T-helper 2 cell treated with Interferon-gamma antibody and Interleukin-4, amounts not matched to agents 5 μg/mL and 100 μg/mL, for 36 hours (primary cell): ENCODE measurements at places on chromosomes 2 and 18.

DNA sequence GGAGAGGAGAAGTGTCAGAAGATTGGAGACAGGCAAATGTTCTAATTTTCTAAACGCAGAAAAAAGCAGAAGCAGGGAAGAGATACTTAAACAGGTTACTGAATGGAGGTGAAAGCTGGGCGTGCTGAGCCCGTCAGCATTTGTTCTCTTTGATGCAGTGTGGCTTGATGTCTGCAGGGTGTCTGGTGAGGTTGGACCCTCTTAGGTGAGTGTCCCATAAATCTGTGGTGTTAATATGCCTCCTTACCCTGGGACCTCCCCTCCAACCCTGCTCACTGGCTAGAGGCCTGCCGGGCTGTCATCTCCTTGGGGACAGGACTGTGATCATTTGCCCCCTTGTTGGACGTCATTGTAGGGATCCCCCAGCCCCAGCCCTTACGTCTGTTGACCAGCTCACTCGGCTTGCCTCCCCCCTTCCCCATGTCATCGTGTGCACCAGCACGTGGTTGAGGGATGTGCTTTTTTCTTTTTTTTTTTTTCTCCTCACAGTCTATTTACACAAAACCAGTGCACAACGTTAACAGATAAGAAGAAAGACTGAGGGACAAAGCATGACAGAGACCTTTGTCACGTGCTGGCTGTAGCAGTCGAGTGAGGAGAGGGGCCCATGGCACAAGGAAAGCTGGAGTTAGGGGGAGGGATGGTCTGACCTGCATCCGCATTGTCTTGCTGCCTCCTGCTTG is 56.4 kb downstream of the NCK2 start:
- DNase-seq, result no peak

DNA sequence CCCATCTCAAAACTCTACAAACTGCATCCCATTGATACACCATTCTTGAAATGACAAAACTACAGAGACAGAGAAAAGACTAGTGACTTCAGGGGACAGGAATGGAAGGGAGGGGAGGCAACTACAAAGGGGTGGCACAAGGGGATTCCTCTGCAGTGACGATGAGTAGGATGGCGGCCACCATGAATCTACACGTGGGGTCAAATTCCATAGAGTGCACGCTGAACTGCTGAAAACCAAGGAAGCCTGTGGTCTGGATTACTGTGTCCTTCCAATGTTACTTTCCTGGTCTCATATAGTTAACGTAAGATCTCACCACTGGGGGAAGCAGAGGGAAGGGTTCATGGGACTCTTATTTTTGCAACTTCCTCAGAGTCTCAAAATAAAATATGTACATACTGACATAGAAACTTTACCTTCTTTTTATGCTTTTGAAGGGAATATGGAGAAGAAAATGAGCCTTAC is 23.6 kb downstream of the COX7A2L start:
- DNase-seq, result no peak

DNA sequence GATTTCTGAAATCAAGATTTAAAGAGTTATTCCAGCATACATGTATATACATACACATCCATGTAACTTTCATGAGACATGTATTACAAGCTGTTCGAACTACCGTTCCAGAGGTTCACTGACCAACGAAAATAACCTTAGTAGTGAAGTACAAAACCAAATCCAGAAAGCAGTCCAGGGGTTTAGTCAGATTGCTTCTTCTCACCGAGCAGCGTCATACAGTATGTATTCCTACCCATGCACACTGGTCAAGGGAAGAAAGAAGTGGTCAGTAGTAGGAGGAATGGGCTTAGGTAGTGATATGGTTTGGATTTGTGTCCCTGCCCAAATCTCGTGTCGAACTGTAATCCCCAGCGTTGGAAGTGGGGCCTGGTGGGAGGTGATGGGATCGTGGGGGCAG is 45.3 kb downstream of the E2F6 start:
- DNase-seq, result no peak

DNA sequence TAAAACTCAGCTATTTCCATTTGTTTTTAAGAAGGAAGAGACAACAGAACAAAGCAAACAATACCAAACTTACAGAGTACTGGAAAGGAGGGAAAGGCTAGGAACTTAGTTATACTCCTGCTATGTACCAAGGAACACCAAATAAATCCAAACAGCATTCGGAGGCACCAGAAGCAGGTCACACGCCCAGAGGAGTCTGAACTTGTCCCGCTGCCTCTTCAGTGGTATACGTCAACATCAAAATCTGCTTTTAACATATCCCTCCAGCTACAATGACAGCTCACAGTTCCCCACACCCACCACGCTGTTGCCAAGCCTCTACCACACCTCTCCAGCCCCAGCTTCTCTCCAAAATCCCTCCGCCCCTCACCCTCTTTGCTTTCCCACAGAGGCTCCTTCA is 17.3 kb downstream of the C2orf76 start:
- DNase-seq, result no peak

DNA sequence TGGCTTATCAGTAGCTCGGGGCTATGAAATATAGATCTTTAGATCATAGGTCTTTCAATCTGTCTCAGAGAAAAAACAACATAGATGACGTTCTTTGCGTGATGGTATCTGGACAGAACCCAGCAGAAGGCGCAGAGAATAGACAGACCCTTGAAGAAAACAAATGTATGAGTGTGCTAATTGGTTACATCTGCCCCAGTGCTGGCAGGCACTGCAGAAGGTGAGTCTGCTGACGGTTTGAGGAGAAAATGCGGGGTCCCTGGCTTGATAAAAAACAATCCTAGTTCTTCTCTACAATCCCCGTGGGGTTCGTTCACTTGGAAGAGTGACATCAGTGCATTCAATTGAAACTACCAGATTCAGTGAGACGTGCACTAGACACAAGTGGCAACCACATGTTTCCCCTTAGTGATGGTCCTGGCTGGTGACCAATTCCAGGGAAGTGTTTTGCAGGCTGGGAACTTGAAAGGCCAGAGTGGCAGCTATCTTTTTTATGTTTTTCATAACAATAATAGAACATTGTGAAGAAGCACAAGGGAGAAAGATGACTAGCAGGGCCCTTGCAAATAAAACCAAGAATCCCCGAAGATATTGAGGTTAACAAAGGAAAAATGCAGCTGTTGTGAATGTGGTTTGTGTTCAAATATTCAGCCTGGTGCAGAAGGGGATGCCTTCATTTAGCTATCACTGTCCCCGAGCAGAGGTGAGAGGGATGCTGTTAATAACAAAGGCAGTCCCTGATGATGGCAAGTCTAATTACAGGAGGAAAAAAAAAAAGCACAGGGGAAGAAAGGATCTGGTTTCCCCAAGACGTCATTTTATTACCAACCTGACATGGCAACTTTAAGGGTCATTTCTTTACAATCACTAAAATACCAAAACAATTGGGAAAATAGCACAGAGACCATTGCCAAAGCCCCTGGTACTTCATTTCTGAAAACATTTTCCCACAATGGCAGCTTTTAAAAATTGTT is 337.6 kb upstream of the FIGN start:
- DNase-seq, result no peak

DNA sequence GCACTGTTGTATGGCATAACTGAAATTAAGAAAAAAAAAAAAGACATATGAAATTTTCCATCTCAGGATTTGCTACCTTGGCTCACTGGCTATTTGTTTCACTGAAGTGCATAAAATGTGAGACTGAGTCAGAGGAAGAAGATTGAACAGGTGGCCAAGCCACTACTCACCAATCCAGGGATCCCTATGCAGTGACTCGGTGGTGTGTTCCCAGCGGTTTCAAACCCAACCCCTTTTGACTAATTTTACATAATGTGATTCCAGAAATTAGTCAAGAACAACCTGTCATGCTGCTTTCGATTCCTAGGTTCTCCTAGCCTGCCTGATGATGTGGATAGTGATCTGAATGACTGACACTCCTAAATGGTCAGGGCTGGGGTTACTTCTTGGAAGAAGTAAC is 77.3 kb downstream of the KLHL14 start:
- no peak for DNase-seq

DNA sequence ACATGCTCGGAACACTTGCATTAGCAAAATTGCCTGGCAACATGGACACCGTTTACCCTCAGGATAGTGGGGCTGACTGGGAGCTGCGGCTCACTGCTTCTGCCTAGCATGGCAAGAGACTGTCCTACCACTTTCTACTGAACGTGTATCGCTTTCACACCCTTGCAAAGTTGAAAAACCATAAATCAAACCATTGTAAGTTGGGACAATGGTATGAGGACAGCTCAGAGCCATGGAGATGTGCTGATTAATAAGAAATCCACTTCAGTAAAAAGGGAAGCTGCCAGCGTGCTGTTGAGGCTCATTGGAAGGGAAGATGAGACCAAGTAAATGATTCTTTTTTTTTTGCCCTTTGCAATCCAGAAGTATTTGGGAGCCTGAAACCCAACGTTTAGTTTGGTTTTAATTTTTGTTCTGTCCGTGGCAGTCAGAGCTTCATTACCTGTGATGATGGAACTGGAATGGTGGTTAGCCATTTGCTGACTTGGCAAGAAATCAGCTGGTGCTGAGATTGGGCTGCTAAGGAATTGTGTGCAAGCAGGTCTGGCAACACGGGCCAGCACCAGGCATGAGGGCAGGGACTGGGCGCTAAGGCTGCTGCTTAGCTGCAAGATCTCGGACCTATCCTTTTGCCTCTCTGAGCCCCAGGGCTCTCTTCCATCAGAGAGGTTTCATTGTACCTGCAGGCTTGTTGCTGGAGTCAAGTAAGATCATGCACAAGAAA is 75.5 kb upstream of the HS6ST1 start:
- DNase-seq, result no peak

- DNase-seq, result no peak
Observed at GRCh38 chr2:1049691-1050090, 99.0 kb downstream of the SNTG2 start.

DNA sequence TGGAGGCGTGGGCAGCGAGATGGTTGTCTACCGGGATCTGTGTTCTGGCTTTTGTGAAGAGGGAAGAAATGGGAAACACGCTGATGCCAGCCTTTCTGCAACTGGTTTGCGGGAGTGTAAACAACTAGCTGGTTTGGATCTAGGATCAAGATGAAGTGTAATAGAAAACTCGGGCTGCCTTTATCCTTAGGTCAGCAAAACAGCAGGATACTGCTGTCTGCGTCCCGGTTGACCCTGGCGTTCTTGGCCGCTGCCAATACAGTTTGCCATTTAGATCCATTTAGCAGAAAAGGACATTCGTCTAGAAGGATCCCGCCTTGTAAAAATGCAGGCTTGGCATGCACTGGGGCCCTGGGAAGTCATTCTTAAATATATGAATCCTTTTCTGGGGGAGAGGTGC is 42.0 kb downstream of the RAB31 start:
- no peak for DNase-seq

DNA sequence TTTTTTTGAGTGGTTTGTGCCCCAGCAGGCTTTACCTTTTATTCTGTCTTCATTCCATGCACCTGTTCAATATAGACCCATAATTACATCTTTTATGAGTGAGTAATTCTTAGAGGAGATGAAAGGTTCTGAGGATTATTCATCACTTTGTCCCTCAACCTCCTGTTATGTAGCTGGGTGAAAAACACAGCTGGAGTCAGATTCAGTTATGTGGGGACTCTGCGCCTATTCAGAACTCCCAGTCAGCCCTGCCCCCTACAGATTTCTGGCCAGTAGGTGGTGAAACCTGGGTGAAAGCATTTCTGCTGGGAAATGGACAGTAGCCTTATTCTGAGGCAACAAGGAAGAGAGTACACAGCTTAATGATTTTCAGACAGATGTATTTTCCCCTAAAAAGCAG is 107.8 kb downstream of the MGAT5 start:
- no peak for DNase-seq

GRCh38 chr2:195820373-195820772 is 163.3 kb downstream of the SLC39A10 start:
- DNase-seq, result no peak

DNA sequence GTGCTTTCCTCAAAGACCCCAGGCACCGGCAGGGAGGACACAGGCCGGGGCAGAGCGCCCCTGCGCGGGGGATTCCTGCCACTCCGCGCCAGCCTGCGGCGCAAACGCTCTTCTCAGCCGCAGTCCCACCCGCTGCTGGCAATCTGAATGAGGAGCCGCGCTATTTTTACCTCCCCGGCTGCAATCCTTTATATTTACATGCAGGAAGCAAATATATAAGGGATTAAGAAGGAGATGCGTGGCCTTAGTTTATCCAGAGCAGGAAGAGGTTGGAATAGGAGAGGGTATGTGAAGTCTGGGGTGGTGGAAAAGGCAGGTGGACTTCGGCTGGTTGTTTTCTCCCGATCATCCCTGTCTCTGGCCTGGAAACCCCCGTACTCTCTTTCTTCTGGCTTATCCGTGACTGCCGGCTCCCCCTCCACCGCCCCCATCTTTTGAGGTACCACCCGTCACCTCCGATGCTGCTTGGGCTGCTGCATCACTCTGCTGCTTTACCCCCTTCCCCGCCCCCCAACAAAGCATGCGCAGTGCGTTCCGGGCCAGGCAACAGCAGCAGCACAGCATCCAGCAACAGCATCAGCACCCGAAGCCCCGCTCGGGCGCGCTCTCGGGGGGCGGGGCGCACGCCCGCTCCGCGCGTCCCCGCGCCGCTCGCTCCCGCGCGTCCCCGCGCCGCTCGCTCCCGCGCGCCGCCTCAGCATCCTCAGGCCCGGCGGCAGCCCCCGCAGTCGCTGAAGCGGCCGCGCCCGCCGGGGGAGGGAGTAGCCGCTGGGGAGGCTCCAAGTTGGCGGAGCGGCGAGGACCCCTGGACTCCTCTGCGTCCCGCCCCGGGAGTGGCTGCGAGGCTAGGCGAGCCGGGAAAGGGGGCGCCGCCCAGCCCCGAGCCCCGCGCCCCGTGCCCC is at the start of gene ADAM23:
Gene ADAM23 (plus strand): TSS at position 700 of the 902 bp plus-strand sequence. CDS start 335 bp downstream, outside the sequence.
- peak; percentile 49 for DNase-seq

DNA sequence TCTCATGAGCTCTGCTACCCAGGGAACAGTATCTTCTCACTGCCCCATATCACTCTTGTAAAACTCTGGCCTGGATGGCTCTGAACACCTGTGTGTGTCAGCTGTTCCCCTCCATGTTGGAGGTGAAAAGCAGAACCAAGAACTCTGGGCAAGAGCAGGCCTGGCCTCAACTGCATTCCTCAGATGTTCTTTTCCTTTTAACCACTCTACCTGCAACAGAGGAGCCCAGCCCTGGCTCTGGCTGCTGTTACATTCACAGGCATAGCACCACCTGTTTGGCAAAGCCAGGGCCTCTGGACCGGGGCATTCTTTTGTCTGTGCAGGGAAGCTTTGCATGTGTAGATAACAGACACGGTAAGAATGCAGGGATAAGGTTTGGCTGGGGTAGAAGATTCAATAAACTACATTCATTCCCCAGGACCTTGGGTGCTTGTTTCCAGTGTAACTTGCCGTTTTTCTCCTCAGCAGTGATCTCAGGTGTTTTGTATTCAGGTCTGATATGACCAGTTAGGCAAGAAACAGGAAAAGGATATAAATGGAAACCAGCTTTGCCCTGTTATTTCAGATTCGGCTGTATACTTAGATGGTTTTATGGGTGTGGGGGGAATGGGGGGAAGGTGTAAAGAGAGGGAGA is 95.1 kb downstream of the SPTBN1 start:
- no peak for DNase-seq

DNA sequence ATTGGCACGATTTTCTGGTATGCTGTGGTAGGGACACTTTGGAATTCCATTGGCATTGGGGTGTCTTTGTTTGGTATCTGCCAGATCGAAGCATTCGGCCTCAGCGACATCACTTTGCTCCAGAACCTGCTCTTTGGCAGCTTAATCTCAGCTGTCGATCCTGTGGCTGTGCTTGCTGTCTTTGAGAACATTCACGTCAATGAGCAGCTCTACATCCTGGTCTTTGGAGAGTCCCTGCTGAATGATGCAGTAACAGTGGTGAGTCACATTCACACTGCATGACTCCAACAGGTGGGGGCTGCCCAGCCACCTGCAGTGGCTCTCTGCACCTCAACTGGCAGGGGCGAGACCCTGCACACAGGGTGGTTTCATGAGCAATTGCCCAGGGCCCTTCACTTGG is 38.4 kb downstream of the SLC9A2 start:
- peak; percentile 23 for DNase-seq

- no peak for DNase-seq
Observed at GRCh38 chr2:74045454-74045853, 60.7 kb downstream of the TET3 start.
